ENCODE measurements at places on chromosomes 4 and X.

- no peak overlapping the region for H3K27ac ChIP-seq
- H3K27me3 ChIP-seq = no peaks in the 10 kb centered on the region
These were observed 158.3 kb upstream of the TAPT1 start for GRCh38 chr4:16384576-16384975.

DNA sequence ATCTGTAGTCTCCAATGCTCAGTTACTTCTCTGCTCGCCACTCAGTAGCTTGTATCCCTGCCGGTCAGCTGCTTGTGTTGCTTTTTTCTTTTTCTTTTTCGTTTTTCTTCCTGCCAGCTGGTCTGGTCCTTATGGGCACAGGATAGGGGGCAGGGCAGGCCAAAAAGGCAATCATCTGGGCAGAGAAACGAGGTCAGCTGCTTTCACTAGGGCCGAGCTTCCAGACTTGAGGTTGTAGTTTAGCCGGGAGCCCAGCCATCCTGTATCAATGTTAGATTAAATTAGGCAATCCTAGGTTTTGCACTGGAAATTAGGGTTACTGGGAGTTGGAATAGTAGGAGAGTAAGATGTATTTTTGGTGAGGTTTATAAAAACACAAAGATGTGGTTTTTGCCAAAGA is 3.4 kb downstream of the ARSF start:
- H3K4me1 ChIP-seq = no peaks in the 10 kb centered on the region
- DNase-seq = no peak
- H3K27ac ChIP-seq = no peak overlapping the region
- no peak overlapping the region for H3K4me3 ChIP-seq
- H3K36me3 ChIP-seq = no peaks in the 10 kb centered on the region

GRCh38 chr4:176363072-176363471 is 43.3 kb downstream of the SPCS3 start:
- H3K27me3 ChIP-seq = no peaks in the 10 kb centered on the region
- no peaks in the 10 kb centered on the region for H3K36me3 ChIP-seq
- H3K4me1 ChIP-seq = no peaks in the 10 kb centered on the region
- no peak overlapping the region for H3K27ac ChIP-seq

- no peaks in the 10 kb centered on the region for H3K4me1 ChIP-seq
- H3K36me3 ChIP-seq = no peaks in the 10 kb centered on the region
- DNase-seq = no peak
- H3K4me3 ChIP-seq = no peak overlapping the region
These were observed 48.0 kb downstream of the KLHL34 start for GRCh38 chrX:21610168-21610567.
